Endothelial cell (in vitro differentiated cells): ENCODE measurements at places on chromosomes 5 and 9. TPM values are rescaled to one million over a fixed set of nuclear protein-coding genes. Genes with fewer than 3 reads are reported as not detected.

PCDHAC1 gene
- 7.5 TPM for total RNA-seq

GAS1 gene
- 11.2 TPM for total RNA-seq

PCDHGB2 gene
- 11.1 TPM for total RNA-seq

ZNF879 gene
- 5.9 TPM for total RNA-seq

TRAF2 gene
- total RNA-seq: 21.7 TPM

ADRA1B gene
- not detected for total RNA-seq

CCL21 gene
- total RNA-seq: not detected

ORM2 gene
- total RNA-seq: not detected

CCT5 gene
- 244 TPM for total RNA-seq

PKD2L2 gene
- not detected for total RNA-seq

SPOCK1 gene
- total RNA-seq: 8.7 TPM

OSMR gene
- total RNA-seq: 17.4 TPM

C7 gene
- total RNA-seq: 1.5 TPM

TMC1 gene
- not detected for total RNA-seq

ADCY2 gene
- total RNA-seq: 1.5 TPM

PPP3R2 gene
- total RNA-seq: 2.2 TPM

PROB1 gene
- total RNA-seq: 7.3 TPM

KLF4 gene
- 16.4 TPM for total RNA-seq

SEMA5A gene
- total RNA-seq: 31.1 TPM

TXNDC8 gene
- not detected for total RNA-seq
